Kasumi-1 (cell line): ENCODE measurements at places on chromosomes 2 and 18.

- DNase-seq, result no peak
Observed at GRCh38 chr2:140338795-140339194, 1558.6 kb upstream of the NXPH2 start.

GRCh38 chr2:162710287-162710890 lies 128.2 kb downstream of the KCNH7 start:
- DNase-seq, result no peak

DNA sequence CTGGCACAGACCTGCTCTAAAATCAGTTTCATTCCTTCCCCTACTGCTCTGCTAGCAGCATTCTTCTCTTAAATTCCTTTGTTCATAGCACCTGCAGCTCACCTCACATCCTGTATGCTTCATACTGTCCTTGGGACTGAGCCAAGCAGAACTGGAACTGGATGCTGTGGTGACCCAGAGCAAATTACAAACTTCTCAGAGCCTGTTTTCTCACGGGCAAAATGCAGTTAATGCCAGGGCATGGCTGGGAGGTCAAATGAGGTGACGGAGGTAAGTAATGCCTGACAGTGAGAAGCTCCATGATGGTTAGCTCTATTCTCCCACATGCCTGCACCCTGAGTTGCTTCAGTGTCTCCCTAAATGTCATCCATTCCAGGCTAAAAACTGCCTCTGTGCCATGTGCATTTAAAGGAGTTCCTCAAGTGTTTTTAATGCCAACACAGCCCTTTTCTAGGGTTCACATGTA lies 29.7 kb downstream of the C2orf42 start:
- no peak for DNase-seq

- DNase-seq, result no peak
Observed at GRCh38 chr2:235191486-235191885, 239.7 kb downstream of the SH3BP4 start.

- no peak for DNase-seq
Observed at GRCh38 chr2:212424082-212424481, 114.5 kb downstream of the ERBB4 start.

DNA sequence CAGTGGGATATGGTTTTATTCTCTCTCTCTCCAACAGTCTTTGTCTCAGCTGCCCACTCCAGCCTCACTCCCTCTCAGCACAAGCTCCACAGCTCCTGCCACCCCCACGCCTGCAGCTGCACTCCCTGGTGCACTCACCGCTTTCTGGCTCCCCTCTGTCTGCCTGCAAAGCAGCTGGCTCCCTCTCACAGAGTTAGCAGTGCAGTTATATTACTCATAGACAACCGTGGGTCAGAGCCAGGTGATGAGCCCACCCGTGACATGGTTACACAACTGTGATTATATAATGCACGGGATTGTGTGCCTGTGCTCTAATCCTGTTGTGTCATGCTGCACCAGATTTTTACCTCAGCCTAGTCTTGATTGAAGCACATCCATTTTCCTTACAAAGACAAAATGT lies 276.9 kb upstream of the CHAC2 start:
- no peak for DNase-seq

DNA sequence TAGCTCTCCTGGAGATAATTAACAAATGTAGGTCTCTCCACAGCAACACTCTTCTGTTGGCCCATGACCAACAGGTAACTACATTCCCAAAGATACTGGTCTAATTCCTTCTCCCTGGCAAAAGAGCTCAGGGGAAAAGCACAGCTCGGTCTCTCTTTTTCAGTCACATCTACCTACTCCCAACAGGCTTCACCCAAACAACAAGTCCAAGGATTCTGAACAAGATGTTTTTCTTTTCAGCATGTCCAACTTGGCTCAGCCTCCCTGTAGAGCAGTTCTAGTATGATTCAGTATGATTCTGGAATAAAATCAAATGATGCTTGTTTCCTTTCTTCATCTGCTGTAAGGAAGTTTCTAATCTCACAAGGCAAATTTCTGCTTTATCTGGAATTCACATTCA lies 1704.8 kb upstream of the PIK3C3 start:
- no peak for DNase-seq

DNA sequence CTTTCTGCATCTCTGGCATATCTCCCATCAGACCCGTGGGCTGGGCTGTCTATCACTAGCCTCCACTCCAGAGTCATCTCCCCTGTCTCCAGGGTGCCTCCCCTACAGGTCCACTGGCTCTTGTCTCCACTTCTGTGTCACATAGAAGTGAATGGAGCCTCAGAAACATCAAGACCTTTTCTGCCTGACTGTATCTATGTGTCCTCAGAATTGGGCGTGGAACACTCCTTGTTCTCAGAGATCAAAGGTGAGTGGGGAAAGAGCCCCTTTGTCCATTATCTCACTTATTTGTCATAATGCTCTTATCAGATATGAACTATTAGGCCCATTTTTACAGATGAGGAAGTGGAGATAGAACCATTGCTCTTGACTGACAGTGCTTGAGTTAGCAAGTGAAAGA lies 211.0 kb downstream of the CYRIA start:
- DNase-seq, result no peak

DNA sequence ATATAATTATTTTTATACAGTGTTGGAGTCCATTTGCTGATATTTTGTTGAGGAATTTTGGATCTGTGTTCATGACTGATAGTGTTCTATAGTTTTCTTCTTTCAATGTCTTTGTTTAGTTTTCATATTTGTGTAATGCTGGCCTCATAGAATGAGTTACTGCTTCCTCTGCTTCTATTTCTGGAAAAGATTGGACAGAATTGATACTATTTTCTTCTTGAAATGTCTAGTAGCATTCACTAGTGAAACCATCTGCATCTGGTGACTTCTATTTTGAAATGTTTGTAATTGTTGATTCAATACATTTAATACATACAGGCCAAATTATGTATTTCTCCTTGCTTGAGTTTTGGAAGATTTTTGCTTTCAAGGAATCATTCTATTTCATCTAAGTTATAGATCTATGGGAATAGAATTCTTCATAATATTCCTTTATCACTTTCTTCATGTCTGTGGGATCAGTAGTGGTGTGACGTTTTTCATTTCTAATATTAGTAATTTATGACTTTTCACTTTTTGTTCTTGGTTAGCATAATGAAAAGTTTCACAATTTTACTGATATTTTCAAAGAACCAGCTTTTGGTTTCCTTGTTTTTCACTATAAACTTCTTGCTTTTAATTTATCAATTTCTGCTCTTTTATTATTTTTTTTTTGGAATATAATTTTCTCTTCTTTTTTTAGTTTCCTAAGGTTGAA lies 509.9 kb upstream of the VRK2 start:
- no peak for DNase-seq
